ENCODE measurements at places on chromosomes 16 and 17.
A peak's percentile ranks its signal among the peaks of the same experiment; 100 is the strongest.

- DNase-seq: no peak
Observed at GRCh38 chr16:50774960-50775359, 33.1 kb downstream of the CYLD start.

DNA sequence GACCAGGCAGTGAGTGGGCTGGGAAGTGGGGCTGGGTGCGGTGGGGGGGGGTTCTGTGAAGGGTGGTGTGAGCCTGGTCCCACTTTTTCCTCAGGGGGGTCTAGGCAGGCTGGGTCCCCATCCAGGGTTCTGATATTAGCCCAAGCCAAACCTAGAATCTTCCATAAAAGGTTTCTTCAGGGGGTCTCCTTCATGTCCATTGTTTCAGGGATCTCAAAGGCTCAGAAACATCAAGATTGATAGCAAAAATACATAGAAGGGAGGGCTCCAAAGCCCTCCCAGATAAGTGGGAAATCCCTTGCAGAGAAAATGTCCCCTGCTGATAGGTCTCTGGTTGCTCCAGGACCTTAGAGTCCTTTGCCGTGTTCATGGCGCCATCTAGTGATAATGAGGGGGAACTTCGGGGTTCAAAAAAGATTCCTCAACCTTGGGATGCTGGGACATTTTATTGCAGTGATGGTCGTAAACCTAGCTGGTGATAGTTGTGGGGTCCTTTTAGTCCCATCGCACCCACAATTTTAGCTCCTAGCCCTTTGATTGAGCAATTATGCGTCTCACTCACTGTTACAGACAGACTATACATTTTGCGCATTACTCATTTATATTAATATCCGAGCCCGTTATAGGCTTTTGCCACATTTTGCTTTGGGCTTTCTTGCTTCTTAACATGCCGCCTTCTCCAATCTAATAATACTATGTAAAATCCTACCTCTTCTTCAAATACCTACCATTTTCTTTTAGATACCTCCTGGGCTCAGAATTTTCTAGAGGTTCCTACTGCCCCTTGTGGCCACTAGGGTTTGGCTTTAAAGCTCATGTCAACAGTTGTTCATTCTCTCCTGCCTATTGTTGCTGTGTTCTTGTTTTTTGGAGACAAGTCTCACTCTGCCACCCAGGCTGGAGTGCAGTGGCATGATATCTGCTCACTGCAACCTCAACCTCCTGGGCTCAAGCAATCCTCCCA lies 35.1 kb downstream of the IGF2BP1 start:
- DNase-seq: peak; percentile 86

GRCh38 chr16:48139517-48139916 lies 16.3 kb downstream of the ABCC12 start:
- no peak for DNase-seq

GRCh38 chr16:526181-527014 lies 1.1 kb upstream of the CAPN15 start:
- DNase-seq: no peak

GRCh38 chr17:48541577-48542113 lies 3.3 kb downstream of the HOXB2 start:
- no peak for DNase-seq

DNA sequence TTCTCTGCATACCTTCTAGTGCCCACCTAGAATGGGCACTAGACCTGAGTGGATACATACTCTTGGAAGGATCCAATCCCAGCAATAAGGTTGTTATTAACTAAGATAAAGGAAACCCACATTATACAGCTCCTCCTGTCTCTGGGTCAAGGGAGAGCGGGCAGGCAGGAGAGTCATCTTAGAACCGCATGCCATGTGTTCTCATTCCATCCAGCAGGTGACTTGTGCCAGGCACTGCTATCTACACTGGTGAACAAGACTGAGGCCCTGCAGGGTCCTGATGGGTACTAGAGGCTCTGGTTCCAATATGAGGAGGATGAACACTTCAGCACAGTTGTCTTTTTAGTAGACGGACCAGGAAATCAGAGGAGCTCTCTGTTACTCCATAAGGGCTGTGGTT lies 5.9 kb upstream of the CD300H start:
- DNase-seq: no peak

DNA sequence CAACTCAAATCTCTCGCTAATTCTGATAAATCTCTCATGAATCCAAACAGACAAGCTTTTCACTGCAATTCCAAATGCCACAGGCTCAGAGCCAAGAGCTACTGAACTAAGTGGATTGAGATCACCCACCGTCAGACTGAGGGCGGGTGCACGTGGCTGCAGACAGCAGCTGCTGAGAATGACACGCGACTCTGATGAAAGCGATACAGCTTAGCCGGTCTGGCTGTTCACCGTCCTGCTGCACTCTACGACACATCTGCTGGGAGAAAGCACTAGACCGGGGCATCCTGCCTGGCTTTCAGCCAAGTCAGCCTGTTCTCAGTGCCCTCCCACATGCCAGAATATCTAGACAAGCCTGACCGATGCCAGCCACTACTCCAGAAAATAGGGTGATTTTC lies 42.6 kb downstream of the KLHDC4 start:
- peak; percentile 92 for DNase-seq

DNA sequence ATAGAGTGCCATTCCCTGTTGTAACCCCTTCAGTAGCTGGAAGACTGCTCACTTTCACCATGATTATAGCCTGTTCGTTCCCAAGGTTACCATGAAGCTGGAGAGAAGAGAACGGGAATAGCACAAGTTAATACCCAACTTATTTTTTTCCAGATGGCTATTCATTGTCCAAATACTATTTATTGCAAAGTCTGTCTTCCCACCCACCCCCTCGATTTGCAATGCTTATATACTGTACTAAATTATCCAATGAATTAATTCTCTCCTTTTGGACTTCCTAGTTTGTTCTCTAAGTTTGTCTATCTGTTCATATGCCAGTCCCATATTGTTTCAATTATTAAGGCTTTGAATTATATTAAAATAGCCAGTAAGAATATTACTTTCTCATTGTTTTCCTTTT lies 231.0 kb downstream of the RAB11FIP4 start:
- DNase-seq: no peak

GRCh38 chr17:51722994-51723393 lies 435.5 kb downstream of the CA10 start:
- no peak for DNase-seq

GRCh38 chr17:62067165-62068145 lies 2.4 kb upstream of the MED13 start:
- no peak for DNase-seq

DNA sequence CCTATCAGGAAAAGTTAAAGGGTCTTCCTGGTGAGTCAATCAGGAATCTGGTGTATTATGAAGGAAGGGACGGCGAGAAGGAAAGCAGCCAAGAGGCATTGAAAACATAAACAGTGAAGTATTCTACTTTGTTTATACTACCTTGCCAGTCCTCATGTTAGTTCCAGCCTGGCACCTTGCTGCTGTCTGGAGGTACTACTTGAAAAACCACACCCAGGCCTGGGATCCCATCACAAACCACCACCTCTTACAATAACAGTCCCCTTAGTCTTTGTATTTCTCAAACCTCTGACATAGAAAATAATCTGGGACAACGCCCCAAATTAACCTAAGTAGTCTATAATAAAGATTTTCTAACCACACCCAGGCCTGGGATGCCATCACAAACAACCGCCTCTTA lies 676.7 kb upstream of the SOX9 start:
- DNase-seq: no peak

DNA sequence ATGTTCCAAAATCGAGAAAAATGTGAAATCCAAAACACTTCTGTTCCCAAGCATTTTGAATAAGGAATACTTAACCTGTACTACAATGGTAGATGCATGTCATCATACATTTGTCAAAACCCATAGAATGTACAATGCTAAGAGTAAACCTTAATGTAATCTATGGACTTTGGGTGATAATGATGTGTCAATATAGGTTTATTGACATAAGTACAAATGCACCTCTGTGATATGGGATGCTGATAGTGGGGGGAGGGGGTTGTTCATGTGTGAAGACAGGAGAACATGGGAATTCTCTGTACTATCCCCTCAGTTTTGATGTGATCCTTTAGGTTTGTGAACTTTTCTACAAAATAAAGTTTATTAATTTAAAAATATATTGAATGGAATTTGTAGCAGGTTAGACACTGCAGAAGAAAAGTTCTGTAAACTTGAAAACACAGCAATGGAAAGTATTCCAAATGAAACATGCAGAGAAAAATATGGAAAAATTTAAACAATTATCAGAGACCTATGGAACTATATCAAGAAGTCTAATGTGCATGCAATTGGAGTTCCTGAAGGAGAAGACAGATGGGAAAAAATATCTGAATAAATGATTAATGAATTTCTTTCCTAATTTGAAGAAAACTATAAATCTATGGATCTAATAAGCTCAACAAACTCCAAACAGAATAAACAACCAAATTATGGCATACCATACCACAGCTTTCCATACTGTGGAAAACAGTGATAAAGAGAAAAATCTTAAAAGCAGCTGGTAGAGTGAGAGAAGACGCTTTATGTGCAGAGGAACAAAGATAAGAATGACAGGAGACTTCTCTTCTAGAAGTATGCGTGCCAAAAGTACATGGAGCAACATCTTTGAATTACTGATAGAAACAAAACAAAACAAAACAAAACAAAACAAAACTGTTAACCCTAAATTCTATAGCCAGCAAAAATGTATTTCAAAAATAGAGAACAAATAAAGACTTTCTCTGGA lies 34.7 kb upstream of the MSI2 start:
- DNase-seq: no peak

GRCh38 chr17:75131278-75132017 lies at the start of gene NT5C:
Gene NT5C, minus strand, starts transcription at chr17:75131742. Its CDS starts 35 bp downstream, at chr17:75131707.
- DNase-seq: peak; percentile 96

DNA sequence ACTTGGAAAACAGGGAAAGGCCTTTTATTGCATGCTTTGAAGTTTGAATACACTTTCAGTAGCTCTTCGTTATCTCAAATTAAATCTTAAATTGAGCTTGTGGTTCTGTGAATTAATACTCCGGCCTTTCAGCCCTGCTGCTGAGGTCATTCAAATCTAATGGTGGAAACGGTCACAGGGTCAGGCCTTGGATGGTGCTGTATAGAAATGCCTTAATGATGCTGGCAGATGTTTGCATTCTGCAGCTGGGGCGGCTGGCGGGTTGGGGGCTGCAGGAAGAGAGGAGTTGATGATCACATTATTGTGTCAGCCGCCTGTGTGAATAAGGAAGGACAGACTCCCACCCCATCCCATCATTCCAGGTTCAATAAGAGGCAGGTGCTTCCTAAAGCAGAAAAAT lies 723.6 kb downstream of the WWOX start:
- no peak for DNase-seq

DNA sequence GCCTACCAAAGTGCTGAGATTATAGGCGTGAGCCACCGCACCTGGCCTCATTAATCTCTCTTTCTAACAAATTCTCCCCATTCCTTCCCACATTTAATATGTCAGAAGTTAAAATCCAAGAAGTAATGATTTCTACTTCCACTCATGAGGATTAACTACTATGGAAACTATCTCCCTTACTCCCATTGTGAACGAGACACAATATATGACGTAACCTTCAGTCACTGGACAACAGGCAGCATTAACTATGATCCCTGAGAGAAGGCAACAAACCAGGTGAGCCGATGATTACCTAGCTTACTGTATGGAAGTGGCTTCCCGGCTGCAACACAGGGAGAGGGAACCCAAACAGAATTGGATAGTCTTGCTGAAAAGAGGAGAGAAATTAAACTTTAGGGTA lies 20.0 kb downstream of the GLG1 start:
- DNase-seq: no peak

DNA sequence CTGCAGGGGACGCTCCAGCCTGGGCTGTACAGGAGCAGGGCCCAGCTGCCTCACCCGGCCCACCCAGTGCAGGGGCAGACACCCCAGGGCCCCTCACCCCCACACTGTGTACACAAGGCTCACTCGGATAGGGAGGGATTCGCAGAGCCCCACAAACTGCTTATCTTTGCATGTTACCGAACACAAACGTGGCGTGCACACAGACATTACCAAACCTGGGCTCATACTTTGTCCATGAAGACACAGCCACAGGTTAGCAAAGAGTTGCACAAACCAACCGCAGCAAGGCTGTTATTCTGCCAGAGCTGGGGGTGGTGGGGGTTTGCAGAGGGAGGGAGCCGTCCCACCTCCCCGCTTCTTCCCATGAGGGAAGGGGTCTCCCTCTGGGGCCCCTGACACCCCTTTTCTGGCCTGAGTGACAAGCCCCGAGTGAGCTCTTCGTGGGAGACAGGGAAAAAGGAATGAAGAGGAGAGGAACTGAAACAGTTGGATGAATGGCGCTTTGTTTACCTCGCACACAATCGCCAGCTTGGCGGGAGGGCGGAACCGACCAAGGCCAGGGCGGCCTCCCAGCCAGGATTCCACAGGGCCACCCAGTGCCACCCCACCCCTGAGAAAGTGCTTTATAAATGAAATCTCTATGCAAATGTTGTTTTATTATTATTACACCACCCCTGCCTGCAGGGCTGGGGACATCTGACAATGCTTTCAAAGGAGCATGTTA lies 434 bp upstream of the CPSF4L start:
- no peak for DNase-seq

DNA sequence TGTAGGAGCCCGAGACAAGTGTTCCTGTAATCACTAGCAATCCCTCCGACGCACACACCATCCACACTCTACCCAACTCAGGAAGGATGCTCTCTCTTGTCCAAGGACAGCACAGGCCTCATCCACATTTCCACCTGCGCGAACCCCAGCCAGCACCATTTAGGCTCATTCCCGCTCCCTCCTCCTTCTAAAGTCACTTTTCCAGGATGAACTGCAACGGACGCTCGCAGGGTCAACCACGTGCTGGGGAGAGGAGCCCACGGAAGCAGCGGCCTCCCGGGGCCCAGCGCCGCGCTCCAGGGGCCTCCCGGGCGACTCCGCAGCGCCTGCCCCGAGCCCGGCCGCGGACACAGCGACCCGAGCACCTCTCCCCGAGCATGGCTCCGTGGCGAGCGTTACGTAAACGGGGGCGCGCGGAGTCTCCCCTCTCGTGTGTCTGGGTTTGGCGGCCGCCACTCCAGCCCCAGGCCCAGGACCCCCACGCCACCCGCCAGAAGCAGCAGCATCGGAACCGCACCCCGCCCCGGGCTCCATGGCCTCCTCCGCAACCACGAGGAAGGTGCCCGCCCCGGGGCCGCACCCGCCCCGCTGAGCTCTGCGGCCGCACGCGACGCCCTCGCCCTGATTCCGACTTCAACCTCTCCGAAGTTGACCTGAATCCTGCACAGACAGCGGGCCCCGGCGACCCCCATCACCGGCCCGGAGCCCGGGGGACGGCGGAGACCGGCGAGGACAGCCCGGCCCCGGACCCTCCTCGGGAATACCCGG lies 668 bp downstream of the USP36 start:
- peak; percentile 79 for DNase-seq

Data from D341Med (cell line).